ENCODE measurements at places on chromosomes 7 and 10.

DNA sequence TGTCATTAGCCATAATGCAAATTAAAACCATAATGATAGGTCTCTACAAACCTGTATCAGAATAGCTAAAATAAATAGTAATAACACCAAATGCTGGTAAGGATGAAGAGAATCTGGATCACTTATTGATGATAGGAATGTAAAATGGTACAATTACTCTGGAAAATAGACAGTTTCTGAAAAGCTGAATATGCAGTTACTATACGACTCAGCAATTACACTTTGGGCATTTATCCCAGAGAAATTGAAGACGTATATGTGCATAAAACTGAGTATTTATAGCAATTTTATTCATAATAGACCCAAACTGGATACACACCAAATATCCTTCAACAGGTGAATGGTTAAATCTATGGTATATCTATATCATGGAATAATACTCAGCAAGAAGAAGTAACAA lies 7.9 kb downstream of the RPA3 start:
- DNase-seq = no peak

DNA sequence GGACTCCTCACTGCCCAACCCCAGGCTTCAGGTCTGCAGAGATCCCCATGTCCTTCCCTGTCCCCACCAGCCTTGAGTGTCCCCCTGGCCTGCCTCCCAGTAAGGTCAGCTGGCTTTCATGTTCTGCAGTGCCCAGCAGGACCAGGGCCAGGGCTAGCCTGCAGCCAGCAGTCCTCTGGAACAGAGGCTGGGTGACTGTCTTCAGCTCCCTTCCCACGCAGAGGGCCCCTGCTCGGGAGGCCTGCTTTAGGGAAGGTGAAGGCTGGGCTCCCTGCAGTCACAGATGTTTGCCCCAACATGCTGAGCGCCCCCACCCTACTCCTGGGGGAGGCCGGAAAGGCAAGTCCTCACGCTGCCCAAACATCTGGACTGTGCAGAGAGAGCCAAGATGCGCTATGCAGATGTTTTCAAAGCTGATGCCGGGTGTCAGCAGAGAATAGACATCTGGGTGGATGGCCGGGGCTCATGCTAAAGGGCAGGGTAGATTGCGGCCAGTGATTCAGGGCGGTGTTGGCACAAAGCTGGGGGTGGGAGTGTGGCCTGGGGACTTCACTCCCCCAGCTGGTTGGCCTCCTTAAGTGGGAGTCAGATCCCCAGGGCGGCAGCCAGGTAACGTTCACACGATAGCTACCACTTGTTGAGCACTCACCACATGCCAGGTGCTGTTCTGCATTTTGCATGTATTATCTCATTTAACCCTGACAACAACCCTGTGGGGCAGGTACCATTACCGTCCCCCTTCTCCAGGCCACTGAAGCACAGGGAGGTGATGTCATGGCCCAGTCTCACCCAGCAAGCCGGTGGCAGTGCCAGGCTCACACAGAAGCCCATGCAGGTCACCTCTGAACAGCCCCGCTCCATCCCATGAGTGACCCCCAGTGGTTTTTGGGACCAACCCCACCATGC lies 71.2 kb upstream of the COL13A1 start:
- no peak for DNase-seq

DNA sequence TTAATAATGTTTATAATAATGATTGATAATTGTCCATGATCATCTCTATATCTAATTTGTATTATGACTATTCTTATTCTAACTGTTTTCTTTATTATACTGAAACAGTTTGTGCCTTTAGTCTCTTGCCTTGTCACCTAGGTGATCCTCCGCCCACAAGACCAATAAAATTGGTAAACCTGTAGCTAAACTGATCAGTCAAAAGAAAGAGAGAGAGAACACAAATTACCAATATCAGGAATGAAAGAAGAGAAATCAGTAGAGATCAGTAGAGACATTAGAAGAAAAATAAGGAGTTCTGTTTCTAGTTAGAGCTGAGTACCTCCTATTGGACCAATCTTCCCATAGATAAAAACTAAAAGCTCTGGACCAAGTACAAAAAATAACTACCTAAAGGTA lies 6.1 kb upstream of the COA1 start:
- DNase-seq = no peak

GRCh38 chr7:7524121-7524520 lies 11.6 kb downstream of the COL28A1 start:
- no peak for DNase-seq

DNA sequence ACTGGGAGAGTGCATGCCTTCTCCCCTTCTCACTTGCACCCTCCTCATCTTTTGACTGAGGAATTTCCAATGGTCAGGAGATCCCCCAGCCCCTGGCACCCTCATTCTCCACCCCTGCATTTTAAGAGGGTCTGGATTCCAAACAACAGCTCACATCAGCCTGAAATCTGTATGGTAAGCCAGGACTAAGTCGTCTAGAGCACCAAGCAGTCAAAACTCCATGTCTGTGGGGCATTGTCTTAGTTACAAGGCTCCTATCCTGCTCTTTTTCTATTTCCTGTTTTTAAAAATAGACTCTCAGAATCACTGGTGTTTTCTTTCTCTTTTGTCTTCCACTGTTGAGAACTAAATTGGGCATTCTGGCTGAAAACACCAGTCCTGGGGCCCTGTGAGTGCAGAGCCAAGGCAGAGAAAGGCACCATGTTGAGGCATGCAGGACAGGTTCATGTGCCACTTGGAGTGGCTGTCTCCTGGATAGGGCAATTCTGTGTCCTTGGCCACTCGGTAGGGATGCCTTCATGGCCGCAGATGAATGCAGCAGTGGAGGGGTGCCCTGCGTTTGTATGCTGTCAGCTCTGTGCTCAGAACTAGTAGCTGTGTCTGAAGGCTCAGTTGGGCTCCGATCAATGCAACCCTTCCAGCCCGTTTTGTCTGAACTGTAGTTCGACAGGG lies 216.6 kb upstream of the YAE1 start:
- no peak for DNase-seq

DNA sequence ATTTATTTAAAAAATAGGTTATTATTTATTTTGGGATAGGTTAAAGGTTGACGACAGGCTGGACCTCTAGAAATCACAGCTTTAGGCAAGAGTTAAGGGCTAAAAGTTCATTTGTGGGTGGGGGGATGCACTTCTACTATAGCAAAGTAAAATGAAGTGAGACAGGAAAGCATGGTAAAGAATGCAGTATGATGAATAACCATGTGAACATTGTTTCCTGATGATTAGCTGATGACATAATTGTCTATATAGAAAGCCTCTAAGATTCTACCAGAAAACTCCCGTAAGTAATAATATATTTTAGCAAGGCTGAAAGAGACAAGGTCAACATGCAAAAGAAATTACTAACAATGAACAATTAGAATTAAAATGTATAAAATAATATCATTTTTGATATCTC lies 25.7 kb upstream of the PRSS37 start:
- DNase-seq = no peak

GRCh38 chr7:87038993-87039690 lies 20.3 kb downstream of the ELAPOR2 start:
- no peak for DNase-seq

GRCh38 chr7:38323156-38323555 lies 49.7 kb upstream of the TARP start:
- no peak for DNase-seq

DNA sequence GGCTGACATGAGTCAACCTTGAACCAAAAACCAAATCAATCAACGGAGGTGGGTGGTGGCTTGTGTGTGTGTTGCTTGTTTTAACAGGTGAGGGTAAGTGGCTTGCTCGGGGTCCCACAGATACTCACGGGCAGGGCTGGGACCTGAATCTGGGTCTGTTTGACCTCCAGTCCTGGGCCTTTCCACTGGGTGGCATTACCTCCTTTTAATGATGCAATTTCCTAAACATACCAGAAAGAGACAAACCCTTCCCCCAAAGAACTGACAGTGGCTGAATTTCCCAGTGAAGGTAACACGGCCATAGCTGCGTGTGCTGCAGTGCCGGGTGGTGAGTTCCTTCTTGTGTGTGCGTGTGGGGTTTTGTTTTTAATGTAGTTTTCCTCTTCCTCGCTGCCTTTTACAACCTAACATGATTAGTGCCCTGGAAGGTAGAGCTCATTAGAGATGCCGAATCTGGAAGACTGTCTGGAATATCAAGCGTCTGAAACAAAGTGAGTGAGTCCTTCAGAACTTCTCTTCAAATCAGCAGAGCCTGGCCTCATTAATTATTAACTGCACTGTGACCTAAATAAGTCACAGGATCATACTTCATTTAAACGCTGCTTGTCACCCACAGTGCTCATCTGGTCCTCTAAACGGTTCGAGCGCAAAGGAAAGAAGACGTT lies 166.1 kb upstream of the TCERG1L start:
- no peak for DNase-seq

GRCh38 chr7:85154282-85154937 lies 32.4 kb downstream of the SEMA3D start:
- no peak for DNase-seq

- DNase-seq = no peak
Measured at GRCh38 chr7:56229631-56230030, 113.4 kb upstream of the NUPR2 start.

DNA sequence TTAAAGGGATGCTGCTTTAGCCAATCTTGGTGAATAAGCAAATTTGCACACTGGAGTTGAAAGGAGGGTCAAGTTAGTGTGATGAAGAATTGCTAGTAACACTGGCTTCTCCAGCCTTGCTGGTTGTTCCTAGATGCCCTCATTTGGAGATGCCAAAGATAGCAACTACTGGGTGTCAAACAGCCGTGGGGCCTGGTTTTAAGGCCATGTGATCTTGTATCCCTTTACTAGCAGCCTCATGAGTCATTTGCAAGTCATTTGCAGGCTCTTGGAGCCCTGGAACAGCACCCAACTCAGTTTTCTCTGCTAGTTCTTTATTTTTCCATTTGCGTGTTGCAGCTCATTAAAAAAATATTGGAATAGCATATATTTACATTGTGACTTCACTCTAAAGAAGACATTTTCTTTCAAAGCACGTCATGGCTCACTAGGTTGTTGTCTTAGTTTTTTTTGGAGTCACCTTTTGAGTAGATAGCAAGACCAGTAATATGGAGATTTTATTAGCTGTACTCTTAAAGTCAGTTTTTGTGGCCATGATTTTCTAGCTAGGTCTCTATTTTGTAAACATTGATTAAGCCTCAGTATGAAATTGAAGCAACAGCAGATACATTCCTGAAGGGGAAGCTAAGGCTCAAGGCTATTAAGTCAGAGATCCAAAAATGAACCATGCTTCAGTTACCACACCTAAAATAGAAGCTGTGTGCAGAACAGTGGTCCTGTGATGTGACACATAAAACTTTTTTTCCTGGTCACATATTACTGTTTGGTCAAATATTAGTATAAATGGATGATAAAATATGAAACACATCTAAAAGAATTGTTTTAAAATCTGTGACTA lies 1.3 kb downstream of the LSMEM1 start:
- no peak for DNase-seq

DNA sequence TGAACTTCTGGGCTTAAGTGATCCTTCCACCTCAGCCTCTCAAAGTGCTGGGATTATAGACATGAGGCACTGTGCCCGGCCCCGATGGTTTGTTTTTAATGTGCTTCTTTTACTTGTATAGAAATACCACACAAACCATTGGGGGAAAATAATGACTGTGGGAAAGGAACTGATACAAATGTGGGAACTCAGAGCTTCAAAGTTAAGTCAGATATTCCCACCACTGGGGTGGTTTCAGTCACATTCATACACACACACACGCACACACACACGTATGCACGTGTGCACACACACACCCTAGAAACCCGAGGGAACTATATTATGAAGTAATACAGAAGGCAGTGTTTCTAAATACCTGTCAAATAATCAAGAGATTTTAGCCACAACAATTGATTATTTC lies 17.0 kb downstream of the CPA4 start:
- DNase-seq = no peak

DNA sequence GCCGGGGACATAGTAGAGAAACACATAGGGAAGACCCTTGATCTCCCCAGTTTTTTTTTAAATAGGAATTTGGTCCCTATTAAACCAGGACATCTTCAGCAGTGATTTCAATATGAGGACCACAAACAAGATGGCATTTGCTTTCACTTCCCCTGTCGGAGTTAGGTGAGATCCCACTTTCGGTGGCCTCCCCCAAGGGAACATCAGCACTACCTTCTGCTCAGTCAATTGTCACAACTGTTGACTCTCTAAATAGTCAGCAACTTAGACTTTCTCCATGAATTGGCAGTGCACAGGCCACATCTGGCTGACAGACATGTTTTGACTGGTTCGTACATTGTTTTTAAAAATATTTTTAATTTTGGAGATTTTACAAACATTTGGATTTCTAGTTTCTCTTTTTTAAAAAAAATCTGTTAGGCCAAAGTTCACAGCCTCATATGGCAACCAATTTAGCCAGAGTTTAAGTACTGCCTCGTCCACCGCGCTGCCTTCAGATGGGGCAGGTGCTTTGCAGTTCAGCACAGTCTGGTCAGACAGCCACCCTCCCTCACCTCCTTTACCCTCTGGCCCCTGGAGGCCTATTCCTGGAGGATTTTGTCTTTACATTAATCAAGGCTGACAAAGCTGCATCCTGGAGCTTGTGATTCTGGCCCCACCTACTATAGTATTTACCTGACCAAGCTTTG lies 139.2 kb upstream of the PRR15 start:
- no peak for DNase-seq

GRCh38 chr7:158924956-158925355 lies 68.6 kb downstream of the DYNC2I1 start:
- no peak for DNase-seq

DNA sequence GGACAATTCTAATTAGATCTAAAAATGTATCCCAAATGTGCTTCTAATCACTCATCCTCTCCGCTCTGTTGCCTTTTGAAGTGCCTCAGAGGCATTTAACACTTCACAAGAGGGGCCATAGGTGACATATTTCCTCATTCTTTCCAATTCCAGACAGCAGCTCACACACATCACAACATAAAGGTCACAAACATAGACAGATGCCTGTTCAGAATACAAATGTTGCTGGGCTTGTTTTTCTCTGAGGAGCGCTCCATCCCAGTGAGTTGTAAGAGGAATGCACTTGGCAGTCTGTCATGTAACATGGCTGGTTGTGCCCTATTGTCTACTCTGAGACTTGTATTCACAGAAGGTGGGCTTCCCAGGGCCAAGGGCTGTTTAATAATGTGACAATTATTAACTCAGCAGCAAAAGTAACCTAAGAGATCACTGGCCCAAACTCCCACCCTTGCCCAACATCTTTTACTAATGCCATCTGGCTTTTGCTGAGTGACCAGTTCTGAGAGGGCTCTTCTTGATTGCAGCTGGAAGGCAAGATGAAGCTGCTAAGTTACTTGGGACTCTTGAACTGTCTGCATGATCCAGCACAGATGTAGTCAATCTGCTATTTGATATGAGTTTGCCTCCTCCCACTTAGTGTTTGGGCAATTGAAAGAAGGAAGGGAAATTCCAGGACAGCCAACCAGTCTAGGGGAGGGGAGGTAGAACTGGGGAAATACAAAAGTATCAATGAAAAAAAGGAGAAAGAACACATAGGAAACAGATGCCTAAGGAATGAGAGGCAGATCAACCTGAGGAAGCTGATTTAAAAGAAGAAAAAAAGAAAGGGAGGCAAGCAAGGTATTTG lies 13.6 kb downstream of the PON2 start:
- no peak for DNase-seq

GRCh38 chr7:5303061-5303460 lies 20.3 kb downstream of the SLC29A4 start:
- DNase-seq = no peak

Measured in activated T-helper 1 cell treated with anti-CD3 and anti-CD28 coated beads, Interleukin-2, amount 50 U/mL, for 16 hours (primary cell).